ENCODE measurements at places on chromosomes 5 and 9.

- DNase-seq: no peak
Observed at GRCh38 chr5:159897786-159898393, 18.4 kb upstream of the ADRA1B start.

DNA sequence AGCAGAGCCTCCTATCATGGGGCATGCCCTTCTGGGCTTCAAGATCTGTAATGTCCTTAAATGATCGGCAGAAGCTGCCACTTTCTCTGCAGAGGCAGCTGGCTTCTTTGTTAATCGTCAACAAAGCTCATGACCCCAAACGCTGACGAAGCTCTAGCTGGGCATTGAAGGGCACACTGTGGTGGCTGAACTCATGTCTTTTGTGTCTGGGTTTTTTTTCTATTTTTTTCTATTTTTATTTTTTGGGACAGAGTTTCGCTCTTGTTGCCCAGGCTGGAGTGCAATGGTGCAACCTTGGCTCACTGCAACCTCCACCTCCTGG is 65.2 kb upstream of the ASS1 start:
- no peak for DNase-seq

DNA sequence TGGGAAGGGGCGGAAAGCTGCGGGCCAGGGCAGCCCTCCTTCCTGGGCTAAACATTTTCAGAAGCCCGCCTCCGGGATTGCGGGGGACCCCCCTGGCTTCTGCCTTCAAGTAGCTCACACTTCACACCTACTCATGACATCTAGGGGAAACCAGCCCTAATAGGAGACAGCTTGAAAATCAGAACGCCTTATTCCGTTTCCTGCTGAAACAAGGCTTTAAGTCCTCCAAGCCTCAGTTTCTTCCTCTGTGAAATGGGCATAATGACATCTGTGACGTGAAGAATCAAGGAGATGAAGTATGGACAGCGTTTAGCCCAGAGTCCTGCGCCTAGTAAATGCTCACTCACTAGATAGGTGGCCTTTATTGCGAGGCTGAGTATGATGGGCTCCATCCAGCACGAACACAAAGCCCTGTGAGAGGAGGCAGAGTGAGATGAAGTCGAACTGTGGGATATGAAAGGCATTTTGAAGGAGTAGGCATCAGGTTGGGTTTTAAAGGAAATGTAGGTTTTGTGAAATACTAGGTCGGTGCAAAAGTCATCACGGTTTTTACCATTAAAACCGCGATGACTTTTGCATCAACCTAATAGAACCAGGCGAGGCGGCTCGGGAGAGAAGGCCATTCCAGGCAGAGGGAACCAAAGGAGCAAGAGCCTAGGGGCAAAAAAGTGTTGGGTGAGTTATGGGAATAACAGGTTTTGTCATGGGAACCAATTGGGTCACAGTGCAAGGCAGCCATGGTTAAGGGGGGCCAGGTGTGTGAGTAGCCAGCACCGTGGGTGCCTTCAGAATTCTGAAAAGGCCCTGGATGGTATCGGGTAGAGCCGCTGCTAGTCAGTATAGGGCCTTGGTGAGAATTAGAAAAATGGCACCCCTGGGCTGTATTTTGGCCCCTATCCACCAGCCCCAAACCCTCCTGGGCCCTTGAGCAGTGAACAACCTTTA is 1.0 kb upstream of the TSC1 start:
- DNase-seq: no peak

DNA sequence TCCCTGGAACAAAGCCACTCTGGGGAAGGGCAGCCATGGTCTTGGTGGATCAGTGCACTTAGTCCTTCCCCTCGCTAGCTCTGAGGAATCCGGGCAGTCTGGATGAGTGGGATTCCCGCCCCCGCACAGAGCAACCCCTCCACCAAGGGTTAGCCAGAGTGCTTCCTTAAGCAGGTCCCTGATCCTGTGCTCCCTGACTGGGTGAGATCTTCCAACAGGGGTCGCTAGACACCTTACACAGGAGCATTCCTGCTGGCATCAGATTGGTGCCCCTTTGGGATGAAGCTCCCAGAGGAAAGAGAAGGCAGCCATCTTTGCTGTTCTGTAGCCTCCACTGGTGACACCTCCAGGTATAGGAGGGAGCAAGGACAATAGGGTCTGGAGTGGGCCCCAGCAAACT is 228.8 kb downstream of the AP3B1 start:
- DNase-seq: peak; percentile 3

GRCh38 chr5:141787376-141787775 is 90.8 kb downstream of the PCDH1 start:
- no peak for DNase-seq

- peak; percentile 47 for DNase-seq
Observed at GRCh38 chr9:34190996-34191892, 12.4 kb downstream of the UBAP1 start.

DNA sequence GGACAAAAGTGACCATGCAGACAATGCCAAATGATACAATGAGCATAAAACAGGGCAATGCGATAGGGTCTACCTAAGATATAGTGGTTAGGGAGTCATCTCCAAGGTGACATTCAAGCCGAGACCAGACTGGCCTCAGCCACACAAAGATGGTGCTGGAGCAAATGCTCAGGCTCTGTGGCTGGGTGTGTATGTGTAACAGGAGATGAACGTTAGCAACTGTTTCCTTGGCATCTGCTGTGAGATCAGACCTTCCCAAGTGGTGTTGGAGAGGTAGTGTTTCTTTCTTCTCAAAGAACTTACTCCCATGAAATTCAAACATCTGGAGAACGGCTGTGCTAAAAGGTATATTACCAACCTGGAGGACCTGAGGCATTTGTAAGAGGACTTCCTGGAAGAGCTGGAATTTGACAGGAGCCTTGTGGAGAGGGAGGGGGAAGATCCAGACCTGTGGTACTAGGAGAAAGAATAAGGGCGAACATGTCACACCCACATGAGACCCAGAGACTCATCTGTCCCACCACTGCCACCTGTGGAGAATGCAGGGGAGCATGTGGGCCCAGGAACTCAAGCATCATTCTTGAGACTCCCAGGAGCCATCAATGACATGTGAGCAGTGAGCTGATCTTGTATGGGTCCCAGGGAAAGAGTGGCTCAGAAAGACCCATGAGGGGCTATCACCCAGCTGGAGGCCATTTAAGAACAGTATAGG is 21.4 kb upstream of the ANXA6 start:
- DNase-seq: no peak

DNA sequence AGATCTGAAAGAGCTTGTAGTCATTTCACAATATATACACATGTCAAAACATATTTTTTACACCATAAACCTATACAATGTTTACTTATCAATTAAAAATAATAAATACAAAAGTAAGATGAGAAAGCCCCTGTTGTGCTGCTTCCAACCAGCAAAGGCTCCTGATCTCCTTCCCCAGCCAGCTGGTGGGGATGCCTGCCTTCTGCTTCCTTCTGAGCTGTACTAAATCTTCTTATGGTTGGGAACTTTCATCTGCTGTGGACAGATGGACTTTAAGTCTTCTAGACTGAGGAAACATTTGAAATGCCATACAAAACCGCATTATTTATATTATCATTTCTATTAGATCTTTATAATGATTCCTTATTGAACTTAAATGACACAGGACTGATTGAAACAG is 745.3 kb upstream of the CHD1 start:
- DNase-seq: no peak

DNA sequence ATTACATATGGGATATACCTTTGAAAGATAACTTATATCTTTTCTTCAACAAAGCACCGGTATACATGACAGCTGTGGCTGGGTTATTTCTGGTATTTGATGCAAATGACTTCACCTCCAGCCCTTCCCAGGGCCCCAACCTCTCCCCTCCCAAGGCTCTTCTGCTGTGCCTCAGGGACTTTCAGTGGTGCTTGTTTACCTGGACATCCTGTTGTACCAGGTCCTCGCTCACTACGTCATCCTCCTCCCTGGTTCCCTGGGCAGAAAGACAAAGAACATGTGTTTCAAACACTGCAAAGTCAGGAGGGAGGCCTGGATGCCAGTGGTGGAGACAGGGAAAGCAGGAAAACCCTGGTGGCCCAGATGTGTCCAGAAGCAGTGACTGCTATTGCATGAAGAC is 23.4 kb downstream of the ANXA6 start:
- DNase-seq: no peak

DNA sequence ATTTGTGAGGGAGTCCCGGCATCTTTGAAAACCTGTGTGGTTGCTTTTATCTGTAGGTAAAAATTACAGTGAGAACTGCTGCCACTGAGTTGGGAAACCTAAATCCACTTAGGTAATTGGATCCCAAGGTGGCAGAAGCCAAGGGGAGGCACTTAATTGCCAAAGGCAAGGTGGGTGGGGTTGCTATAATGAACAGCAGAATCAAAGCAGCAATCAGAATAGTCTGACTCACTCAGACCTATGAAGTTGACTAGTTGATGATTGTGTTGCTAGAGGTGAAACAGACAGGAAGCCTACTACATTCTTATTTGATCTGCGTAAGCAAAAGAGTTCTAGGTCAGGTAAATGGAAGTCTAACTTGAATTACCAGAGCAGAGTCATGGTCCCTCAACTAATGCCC is 17.3 kb upstream of the BICD2 start:
- no peak for DNase-seq

GRCh38 chr9:19648672-19649071 is 140.2 kb downstream of the SLC24A2 start:
- DNase-seq: no peak

- no peak for DNase-seq
Observed at GRCh38 chr5:67021031-67021430, 175.6 kb downstream of the CD180 start.

DNA sequence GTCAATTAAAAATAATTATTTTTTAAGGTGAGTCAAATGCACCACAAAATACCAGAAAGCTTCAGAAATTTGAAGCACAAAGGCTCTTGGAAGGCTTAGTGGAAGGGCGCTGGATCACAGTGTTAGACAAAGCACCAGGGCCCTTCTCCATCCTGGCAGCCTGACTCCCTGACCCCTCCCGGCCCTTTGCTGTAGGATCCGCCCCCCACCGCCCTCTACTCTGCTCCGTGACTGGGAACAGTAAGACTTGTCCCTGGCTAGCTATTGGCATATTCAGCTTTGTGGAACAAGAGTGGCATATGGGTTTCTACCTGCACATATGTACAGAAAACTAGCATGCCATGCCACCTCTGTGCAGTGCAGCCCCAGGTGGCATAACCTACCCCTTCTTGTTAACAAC is 222.1 kb downstream of the SYK start:
- no peak for DNase-seq

GRCh38 chr9:120879446-120879845 is 2.5 kb upstream of the PHF19 start:
- DNase-seq: no peak

DNA sequence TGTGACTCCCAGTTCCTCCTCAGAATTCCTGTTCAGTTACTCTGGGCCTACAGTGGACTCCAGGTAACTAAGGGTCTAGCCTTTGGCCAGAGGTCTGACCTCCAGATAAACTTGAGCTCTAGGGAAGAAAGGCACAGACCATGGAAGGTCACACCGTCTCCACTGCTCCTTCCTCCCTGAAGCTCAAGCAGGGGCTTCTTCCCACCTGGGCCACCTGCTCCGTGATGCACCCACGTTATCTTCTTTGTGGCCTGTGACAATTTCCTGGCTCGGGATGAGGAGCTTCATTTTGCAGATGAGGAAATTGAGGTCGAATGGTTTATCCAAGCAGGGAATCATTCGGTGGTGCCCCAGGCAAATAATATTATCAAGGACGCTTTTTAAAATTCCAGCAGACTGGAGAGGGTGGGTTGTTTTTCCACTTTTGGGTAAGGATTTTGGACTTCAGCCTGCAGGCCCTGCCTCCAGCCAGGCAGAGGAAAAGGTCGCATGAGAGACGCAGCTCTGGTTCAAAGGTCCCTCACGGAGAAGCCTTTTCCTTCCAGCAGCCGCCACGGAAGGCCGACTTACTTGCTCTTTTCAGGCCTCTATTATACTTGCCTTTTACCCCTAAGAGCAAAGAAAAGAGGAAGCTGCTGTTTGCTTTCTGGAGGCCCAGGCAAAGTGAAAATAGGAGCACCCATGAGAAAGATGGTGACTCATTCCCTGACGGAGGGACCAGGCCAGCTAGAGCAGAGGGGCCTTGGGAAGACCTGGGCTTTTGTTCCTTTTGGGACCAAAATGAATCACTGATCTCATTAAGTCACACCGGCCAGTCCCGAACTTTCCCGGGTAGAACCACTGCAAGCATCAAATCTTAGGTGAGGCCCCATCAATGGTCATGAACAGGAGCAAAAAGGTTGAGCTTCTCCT is 22.8 kb upstream of the DUSP1 start:
- DNase-seq: no peak
